ENCODE measurements at places on chromosomes 4 and X.

DNA sequence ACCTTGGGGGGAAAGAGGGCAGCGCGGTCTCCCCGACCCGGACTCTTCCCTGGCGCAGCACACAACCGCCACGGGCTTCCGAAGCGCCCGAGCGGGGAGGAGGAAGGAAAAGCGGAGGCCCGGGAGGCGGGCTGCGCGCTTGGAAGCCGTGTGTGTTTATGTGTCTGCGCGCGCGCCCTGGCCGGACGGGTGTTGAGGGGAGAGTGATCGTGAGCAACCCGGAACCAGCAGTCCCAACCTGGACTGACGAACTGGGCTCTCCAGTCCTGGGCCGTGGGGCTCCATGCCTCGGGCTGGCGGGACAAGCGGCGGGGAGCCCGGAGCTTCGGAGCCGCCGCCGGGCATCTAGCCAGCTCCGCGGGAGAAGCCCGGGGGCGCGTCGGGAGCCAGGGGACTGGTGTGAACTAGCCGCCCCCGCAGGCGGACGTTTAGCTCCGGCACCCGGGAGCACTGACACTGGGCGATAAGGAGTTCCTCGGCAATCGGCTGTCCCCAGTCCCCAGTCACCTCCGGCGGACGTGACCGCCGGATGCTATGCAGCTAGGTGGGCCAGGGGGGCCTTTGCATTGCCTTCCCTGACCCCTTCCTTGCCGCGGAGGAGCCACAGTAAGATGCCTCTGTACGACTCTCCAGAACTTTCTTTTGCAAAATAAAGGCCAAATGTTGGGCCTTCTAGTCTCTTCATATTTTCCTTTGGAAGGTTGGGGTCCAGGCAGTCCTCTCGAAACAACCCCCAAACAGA is 74.8 kb upstream of the BCOR start:
- no peak for DNase-seq

GRCh38 chrX:72620550-72621145 is 48.0 kb upstream of the HDAC8 start:
- peak; percentile 59 for DNase-seq

- DNase-seq, result no peak
Observed at GRCh38 chr4:28228561-28229491, 1368.2 kb downstream of the STIM2 start.

GRCh38 chr4:116413222-116413621 is 672.2 kb downstream of the TRAM1L1 start:
- no peak for DNase-seq

GRCh38 chr4:170386971-170387370 is 297.2 kb upstream of the AADAT start:
- no peak for DNase-seq

DNA sequence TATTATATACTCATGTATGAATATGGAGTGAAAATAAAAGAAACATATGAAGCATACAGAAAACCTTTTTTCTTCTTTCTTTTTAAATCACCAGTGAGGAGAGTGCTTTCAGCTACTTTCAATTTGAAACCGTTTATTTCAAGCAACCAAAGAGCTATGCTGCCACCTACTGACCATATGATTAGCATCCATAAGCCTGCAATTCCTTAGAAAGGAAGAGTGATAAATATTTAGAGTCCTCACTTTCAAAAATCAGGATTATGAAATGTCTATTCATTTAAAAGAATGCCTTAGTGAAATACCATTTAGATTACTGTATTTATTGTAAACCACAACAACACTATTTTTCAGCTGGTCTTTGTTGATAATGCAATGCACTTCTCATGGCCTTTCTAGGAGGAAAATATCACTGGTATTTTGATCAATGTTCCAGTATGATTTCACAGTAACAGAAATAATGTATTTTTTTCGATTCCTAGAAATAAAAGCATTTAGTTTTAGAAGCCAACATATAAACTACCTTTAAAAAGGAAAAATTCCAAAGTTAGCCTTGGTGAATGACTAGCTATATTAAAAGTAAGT is 667.6 kb downstream of the PCDH18 start:
- DNase-seq, result no peak

DNA sequence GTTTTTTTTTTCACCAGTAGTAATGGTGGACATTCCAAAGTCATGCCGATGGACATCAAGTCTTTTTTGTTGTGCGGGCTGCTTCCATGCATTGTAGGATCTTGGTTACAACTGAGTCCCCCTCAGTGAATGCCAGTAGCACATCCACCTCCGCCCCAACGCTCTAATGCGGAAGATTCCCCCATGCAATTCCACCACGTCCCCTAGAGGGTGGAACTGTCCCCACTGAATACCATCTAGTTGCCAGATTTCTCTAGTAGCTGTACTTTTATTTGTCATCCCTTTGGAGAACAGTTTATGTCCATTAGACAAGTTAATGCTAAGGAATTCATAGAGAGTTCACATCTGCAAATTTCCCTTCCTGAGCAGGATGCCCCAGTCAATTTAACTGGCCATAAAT is 6.7 kb downstream of the SHISA3 start:
- DNase-seq, result no peak

DNA sequence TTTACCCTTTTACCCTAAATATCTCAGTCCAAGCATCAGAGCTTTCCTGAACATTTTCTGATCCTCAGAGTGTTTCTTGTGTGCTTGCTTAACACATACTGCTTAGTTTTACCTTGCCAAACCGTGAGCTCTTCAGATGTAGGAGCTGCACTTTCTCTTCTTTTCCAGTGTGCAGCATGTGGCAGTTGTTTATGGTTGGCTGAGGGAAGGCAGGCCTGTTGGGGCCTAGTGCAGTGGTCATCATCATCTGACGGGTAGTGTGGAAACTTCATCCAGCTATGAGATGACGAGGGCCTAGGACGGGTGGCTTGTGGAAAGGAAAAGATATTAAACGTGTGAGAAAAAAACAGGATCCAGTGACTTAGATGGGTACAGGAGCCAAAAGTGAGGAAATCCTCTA is 21.5 kb downstream of the VBP1 start:
- DNase-seq, result no peak

GRCh38 chr4:151206241-151207005 is 70.5 kb upstream of the PRSS48 start:
- DNase-seq, result no peak

DNA sequence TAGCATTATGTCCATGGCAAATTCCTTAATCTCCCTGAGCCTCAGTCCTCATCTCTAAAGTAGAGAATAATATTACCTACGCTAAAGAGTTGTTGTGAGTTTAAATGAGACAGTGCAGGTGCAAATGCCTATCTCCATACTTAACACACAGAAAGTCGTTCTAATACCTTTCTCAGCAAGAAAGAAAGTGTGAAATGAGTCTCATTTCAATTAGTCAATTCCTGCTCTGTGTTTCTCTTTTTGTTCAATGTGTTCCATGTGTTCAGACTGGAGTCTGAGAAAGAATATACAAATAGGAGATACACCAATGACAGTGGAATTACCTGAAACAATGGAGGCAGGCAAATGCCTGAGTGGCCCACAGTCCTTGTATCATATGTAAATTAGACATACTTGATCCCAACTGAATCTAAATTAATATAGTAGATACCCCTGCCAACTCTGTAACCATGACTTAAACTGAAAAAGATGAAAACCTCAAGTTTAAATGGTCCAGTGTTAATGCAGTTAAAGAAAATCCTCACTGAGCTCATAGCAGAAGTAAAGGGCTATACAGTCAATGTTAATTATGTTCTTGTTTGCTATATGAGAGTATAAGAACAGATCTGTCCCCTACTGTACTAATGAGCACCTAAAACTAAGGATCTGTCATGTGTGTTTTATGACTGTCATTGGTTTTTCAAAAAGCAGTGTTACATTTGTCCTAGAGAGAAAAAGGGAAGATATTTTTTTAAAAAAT is 68.2 kb downstream of the GPC3 start:
- DNase-seq, result no peak

- peak; percentile 76 for DNase-seq
Observed at GRCh38 chrX:53714580-53715345, 28.2 kb upstream of the HUWE1 start.

GRCh38 chr4:54274795-54275665 is 45.9 kb downstream of the PDGFRA start:
- no peak for DNase-seq

DNA sequence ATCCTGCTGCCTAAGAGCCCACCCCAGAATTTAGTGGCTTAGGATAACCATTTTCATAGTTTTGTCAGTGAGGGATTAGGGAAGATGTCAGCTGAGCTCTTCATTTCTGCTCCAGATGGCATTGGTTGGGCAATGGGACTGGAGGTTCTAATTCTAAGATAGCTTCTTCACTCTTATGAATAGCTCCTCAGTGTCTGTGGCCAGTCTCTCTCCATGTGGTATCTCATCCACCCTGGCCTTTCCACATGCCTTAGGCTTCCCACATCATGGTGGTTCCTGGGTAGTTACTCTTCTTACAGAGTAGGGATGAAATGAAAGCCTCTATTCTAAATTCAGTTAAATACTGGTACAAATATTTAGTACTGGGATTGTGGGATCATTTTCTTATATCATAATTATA is 31.3 kb downstream of the REPS2 start:
- DNase-seq, result no peak

- DNase-seq, result no peak
Observed at GRCh38 chrX:138856881-138857604, 145.5 kb upstream of the FGF13 start.

- no peak for DNase-seq
Observed at GRCh38 chrX:96650023-96650422, 34.6 kb upstream of the DIAPH2 start.

DNA sequence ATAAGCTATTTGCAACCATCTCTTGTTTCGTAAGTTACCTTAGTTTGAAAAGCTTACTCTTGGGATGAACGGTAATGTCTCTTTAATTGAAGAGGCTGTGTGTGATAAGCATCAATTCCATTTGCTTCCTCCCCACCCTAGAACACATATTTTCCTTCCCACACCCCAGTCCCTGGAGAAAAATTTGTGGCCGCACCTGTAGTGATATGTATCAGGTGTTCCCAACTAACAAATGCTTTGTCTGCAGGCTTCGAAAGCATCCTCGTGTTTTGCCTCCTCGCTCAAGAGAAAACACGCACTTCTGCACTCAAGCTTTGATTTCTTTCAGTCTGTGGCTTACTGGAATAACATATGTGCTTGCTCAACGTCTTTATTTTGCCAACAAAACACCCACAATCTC is 143.8 kb upstream of the OTUD4 start:
- no peak for DNase-seq

GRCh38 chr4:140049024-140049848 is 104.7 kb downstream of the MAML3 start:
- DNase-seq, result peak; percentile 33

GRCh38 chr4:40837094-40837870 is 87.5 kb downstream of the NSUN7 start:
- DNase-seq, result no peak

- no peak for DNase-seq
Observed at GRCh38 chr4:126247409-126247808, 932.7 kb downstream of the FAT4 start.

- DNase-seq, result no peak
Observed at GRCh38 chr4:113322736-113323135, 273.3 kb downstream of the ANK2 start.

- no peak for DNase-seq
Observed at GRCh38 chr4:99468889-99469288, 33.7 kb upstream of the ADH7 start.

- DNase-seq, result no peak
Observed at GRCh38 chr4:151922811-151923210, 162.0 kb upstream of the GATB start.

GRCh38 chr4:32199639-32200038 is 1479.5 kb downstream of the PCDH7 start:
- DNase-seq, result no peak

DNA sequence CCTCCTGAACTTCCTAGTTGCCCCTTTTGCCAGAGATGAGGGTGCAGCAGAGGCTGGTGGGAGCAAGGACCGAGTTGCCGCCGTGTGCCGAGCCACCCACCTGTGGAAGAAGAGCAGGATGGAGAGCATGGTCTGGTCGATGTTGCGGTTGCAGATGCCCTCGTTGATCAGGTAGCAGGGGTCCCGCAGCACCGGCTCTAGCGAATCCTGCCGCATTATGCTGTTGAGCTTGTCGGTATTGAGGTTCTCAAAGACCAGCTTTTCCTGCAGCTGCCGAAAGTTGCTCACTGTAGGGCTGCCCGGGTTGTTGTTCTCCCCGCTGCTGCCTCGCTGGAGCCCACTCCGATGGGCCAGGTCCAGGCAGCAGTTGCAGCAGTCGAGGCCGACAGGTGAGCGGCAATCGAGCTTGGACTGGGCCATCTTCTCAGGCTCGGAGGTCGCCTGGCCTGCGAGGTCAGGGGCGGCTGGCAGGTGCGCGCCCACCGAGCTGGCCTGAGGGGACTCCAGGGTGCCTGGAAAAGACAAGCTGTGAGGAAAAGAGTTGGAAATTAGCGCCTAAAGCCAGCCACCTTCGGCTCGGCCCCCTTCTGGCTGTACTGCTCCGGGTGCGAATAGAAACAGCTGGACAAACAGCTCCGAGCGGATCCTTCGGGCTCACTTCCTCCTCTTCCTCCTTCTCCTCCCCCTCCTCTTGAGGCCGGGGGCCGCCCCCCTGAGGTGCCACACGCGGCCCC is 420 bp downstream of the TSC22D3 start:
- DNase-seq, result no peak

- no peak for DNase-seq
Observed at GRCh38 chr4:88818631-88819470, 121.2 kb upstream of the NAP1L5 start.

DNA sequence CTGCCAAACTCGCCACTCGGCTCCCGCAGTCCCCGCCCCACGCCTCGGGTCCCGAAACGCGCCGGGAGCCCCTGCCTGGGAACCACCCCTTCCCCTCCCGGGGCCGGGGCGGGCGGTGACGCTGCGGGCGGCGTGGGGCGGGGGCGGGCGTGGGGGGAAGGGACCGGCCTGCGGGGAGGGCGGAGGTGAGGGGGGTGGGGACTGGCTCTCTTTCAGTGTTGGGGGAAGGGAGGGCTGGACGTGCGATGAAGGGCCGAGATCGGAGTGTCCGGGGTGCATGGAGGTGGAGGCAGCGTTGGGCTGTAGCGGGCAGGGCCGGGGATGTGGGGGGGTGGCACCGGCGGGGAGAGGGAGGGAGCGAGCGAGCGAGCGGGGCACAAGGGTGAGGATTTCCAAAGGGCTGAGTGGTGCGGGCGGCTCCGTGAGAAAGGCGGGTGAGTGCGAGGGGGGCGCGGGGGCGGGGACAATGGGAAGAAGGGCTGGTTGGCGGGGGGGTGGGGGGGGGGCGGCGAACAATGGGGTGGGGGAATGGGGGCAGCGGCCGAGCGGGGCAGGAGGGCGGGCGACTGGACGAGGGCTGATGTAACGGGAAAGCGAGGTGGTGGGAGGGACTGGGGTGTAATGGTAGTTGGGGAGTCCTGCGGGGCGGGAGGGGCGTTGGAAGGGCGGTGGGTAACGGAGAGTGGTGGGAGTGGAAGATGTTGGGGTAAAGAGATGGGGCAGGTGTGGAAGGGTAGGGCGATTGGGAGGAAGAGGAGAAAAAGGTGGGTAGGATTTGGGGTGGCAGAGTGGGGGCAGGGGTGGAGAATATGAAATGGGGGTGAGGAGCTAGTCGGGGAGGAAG is 578 bp downstream of the DCUN1D4 start:
- no peak for DNase-seq

DNA sequence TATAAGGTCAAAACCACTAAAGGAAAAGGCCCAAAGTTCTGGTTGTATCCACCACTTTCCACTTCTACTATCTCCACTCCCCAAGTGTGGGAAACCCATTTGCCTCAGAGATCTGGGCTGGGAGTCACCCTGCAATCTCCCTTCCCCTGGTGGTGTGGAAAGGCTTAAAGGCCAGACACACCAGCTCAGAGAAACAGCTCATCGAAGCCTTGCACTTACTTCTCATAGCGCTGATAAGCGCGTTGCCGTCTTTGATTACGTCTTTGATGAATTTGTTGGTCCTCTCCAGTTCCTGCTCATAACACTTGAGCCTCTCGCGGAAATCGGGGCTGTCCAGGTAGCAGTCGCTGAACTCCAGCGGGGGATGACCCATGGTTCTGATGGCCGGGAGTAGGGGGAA is 647 bp downstream of the OPHN1 start:
- no peak for DNase-seq

Data from T-helper 2 cell treated with Interferon-gamma antibody and Interleukin-4, amounts not matched to agents 5 μg/mL and 100 μg/mL, for 36 hours (primary cell).